ENCODE measurements at places on chromosomes 2 and 18.

DNA sequence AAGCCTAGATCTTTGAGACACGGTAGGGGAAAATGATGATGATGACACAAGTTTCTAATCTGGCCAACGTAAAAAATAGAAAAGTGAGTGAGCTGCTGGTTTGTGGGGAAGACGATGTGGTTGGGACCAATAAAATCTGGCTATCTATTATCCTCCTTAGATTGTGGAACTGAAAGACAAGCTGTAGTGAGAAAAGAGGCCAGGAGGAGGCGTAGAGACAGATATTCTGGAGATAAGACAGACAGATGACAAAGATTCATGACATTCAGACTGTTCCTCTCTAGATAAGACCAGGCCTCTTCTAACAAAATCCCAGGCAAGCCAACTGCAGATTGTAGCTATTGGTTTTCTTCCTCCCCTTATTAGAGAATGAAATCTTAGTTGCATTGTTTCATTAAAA, 376.3 kb upstream of the UBE2E3 start:
- peak; percentile 8 for DNase-seq

- DNase-seq, result no peak
These were observed 34.2 kb downstream of the SPATS2L start for GRCh38 chr2:200340508-200341224.

GRCh38 chr2:172394002-172394401, 33.4 kb upstream of the ITGA6 start:
- no peak for DNase-seq

DNA sequence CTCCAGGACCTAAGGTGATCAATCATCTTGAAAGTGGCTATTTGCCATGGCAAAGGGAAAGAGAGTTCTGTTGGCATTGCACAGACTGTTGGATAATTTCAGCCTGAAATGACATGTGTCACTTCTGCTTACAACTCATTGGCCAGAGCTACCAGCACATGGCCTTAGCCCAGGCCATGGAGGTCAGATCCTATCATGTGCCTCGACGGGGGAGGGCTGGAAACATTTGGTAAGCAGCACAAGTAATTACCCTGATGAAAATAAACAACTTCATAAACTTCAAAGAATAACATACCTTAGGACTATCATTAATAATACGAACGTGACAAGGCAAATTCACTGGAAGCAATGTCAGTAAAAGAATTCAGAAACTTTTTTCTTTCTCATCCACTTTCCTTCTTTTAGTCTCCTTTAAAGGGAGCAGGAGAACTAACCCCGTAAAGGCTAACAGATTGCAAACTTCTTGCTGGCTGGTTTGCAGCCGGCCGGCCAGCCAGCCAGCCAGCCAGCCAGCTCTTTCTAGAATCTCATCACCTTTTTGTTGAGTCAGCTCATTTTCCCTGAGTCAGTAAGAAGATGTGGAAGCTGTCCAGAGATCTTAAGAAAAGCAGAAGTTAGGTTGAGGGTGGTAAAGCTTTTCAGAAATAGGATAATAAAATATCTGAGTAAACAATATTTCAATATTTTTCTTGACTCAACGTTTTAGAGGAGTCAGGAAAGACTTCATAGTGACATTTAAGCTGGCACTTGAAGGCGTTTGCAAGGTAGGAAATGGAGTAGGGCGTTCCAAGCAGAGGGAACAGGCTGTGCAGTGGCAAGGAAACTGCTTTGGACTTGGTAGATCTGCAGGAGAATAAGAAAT, 31.9 kb downstream of the CNRIP1 start:
- no peak for DNase-seq

- DNase-seq, result no peak
These were observed 557.6 kb downstream of the SATB2 start for GRCh38 chr2:198900141-198900540.

GRCh38 chr2:197571627-197572271, 55.9 kb downstream of the MOB4 start:
- DNase-seq, result no peak

GRCh38 chr2:208573569-208573968, 167.0 kb downstream of the PTH2R start:
- DNase-seq, result no peak

DNA sequence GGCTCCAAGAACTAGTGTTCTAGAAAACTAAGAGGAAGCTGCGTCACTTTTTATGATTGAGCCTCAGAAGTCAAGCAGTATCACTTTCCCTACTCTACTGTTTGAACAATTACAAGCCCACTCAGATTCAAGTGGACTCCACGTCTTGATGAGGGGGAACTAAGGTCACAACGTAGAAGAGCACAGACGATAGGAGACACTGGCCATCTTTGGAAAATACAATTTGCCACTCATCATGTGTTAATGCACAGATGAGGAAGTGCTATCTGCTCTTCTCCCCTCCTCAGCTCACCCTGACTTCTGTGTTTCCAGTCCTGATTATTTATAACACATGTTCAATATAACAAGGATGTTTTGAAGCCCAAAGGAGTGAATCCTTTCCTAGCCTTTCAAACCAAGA, 76.1 kb upstream of the CYP1B1 start:
- no peak for DNase-seq

GRCh38 chr2:100416397-100416934, 1.0 kb downstream of the CHST10 start:
- DNase-seq, result no peak

GRCh38 chr2:168948621-168949212, 47.6 kb downstream of the G6PC2 start:
- no peak for DNase-seq

DNA sequence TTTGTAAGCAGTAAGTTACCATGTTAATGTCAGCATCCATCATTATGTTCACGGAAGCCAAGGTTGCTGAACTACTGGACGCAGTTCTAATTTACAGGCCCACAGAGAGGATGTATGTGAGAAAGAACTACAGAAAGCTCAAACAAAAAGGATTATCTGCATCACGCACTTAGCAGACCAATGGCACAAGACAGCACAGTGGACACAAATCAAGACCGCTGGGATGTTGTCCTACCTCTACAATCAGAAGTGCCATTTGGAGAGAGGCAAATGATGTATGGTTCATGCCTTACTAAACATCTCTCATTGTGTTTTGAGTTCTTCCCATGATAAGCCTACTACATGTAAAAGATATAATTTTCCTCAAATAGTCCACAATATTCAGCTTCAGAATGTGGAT, 330.7 kb upstream of the CHAC2 start:
- no peak for DNase-seq

DNA sequence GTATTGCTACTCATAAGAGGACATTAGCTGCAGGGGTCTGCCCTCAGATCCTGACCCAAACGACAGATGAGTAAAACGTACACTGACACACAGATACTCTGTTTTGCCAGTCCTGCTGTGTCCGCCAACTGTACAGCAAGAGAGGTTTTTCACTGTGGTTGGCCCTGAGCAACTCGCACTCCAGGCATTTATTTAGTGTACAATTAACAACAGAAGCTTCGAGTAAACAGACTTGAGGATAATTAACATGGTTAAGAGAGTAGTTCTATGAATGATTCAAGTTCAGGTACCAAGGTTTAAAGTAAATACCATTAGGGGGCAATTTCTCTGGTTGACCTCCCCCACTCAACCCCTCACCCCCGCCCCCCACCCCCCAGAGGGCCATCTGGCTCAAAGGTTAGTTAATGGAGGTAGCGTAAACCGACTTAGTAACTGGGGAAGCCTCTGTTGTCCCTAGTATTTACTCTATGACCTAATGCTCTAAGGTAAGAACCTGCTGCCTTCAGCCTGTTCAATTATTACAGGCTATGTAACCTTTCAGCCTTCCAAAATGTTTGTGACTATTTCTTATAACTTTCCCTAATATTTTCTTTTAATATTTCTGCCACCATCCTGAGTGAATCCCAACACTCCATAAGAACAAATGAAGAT, 103.9 kb upstream of the XIRP2 start:
- no peak for DNase-seq

- no peak for DNase-seq
These were observed 175.9 kb downstream of the HDAC4 start for GRCh38 chr2:239224955-239225354.

DNA sequence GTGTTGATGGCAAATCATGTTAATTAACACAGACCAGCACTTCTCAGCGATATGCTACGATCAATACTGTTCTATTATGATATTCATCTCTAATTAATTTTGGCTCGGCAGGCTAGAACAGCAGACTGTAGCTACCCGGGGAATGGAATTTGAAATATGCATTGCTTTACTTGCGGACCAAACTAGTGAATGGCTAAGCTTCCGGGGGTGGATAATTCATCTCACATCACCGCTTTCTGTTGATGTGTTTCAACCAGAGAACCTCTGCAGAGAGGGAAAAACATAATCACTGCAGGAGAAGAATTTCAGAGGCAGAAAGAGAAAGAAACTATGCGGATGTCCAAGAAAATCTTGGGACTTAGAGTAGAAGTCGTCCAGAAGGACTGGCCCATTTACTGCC, 490.9 kb downstream of the STK39 start:
- DNase-seq, result no peak

DNA sequence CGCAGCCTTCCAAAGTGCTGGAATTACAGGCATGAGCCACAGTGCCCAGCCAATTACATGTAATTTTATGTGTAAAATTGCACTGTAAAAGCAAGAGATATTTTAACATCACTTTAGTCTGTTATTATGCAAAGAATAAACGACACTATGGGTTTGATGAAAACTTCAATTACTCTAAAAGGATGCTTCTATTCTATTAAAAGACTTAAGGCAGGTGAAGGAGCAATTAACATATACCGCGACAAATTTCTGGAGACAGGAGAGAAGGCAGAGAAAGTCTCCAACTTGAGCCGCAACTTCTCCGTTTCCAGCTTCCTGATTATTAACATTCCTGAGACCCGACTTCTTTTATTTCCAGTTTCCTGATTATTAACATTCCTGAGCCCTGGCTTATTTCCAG, 53.7 kb downstream of the FAM210A start:
- no peak for DNase-seq

DNA sequence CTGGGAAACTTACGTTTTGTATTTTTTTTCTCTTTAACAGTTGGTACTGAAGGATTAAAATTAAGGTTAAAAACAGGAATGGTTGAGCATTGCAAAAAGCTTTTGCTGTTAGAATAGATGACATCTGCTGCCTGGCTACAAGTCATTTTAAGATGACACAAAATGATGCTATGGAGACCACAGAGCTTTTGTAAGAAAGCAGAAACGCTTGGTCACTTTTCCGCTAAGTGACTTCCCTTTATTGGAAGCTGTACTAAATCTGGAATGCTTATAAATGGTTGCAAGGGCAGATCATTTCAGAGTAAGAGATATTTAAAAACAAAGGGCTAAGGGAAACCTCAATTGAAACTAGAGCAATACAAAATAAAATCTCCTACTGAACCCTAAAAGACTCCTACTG, 544.0 kb downstream of the STK39 start:
- DNase-seq, result no peak

- peak; percentile 15 for DNase-seq
These were observed 6.3 kb upstream of the TEX261 start for GRCh38 chr2:71000780-71001591.

- no peak for DNase-seq
These were observed 6.9 kb downstream of the INHA start for GRCh38 chr2:219578811-219579613.

- no peak for DNase-seq
These were observed 4.2 kb downstream of the IL1RN start for GRCh38 chr2:113131352-113132185.

- no peak for DNase-seq
These were observed 646.7 kb upstream of the ZNF804A start for GRCh38 chr2:183951630-183952029.

DNA sequence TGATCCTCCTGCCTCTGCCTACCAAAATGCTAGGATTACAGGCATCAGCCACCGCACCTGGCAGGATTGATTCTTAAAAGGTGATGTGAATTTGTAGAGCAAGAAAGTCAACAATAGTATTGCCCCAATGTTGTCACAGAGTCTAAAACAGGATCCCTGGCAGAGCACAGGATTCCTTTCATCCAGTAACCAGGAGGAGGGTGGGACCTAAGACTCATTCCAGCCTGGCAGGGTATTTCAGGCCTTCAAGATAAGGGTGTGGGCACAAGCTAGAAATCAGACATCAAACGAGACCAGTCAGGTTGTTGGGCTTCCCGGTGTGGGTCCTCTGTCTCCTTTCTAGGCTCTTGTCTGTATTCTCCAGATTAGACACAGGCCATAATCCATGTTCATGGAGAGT, 511.4 kb downstream of the BCL11A start:
- no peak for DNase-seq

DNA sequence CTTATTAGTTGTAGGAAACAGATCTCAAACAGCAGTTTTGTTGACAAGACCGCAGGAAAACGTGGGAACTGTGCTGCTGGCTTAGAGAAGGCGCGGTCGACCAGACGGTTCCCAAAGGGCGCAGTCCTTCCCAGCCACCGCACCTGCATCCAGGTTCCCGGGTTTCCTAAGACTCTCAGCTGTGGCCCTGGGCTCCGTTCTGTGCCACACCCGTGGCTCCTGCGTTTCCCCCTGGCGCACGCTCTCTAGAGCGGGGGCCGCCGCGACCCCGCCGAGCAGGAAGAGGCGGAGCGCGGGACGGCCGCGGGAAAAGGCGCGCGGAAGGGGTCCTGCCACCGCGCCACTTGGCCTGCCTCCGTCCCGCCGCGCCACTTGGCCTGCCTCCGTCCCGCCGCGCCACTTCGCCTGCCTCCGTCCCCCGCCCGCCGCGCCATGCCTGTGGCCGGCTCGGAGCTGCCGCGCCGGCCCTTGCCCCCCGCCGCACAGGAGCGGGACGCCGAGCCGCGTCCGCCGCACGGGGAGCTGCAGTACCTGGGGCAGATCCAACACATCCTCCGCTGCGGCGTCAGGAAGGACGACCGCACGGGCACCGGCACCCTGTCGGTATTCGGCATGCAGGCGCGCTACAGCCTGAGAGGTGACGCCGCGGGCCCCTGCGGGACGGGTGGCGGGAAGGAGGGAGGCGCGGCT, at the start of gene TYMS:
Gene TYMS (plus strand): TSS at position 343 of the 690 bp plus-strand sequence. CDS start 90 bp downstream, at position 433.
- DNase-seq, result peak; percentile 81

GRCh38 chr2:190119257-190119656, 56.7 kb upstream of the MSTN start:
- no peak for DNase-seq

DNA sequence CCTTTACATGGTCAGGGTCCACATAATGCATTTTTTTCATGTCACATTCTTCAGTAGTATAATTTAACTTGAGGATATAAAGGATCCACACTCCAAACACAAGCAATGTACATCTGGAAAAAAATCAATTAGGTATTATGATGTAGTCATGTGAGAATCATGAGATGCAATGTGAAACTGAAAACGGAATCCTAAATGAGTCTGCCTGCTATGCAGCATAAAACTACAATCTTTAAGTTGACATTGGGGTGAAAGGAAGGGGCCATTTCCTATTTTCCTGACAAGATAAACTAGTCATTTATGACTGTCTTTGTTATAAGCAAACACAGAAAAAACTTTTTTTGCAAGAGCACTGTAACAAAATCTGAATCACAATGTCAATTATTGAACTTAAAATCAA, 27.6 kb downstream of the ST3GAL5 start:
- DNase-seq, result no peak

DNA sequence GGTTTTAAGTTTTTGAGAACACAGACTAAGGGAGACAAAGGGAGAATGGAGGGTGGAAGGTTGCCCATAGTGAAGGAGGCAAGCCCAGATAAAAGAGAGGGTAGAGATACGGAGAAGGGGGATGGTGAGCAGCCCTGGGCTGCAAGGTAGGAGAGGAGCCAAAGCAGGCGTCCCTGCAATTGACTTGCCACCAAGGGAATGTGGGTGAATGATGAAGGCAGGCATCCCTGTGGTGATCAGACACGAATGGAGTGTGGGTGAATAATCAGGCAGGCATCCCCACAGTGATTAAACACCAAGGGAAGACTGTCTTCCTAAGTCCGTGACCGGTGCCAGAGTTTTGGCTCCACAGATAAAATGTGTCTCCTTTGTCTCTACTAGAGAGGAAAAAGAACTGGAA, 16.5 kb upstream of the ALPK2 start:
- DNase-seq, result no peak

GRCh38 chr2:113068706-113069485, 1.1 kb downstream of the IL1F10 start:
- no peak for DNase-seq

Measured in NCI-H526 treated with DMSO at 0.1 percent for 48 hours (cell line).